Activated T-cell treated with anti-CD3 and anti-CD28 coated beads, Interleukin-2, amount 50 U/mL, for 72 hours (primary cell): ENCODE measurements at places on chromosomes 11 and 22. TPM values are rescaled to one million over a fixed set of nuclear protein-coding genes. Genes with fewer than 3 reads are reported as not detected.

DNA sequence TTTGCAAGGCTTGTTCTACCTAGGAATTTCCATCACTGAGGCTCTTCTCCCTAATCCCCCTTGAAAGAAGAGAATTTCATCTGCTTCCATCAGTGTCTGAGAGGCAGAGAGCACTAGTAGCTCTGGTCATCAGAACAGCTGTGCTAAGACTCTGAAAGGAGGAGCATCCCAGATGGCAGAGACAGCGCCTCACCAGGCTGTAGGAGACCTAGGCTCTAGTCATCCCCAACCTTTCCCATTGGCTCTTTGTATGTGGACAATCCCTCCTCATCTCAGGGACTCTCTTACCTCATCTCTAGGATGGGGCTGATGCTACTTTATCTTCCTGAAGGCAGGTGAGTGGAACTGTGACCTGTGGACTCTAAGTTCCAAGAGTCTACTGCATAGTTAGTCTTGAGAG is 8.8 kb upstream of the OR9I1 start:
- no peaks in the 10 kb centered on the region for H3K4me1 ChIP-seq
- H3K27ac ChIP-seq: no peak overlapping the region
- DNase-seq: no peak
- H3K27me3 ChIP-seq: peaks cover 8% of the 10 kb centered on the region
- H3K36me3 ChIP-seq: no peaks in the 10 kb centered on the region
- no peak overlapping the region for H3K4me3 ChIP-seq

GRCh38 chr11:8022876-8023275 is 35.7 kb downstream of the EIF3F start:
- no peak overlapping the region for H3K27ac ChIP-seq
- no peak overlapping the region for H3K4me3 ChIP-seq
- H3K4me1 ChIP-seq: peaks cover 15% of the 10 kb centered on the region
- H3K36me3 ChIP-seq: no peaks in the 10 kb centered on the region
- peaks cover 31% of the 10 kb centered on the region for H3K27me3 ChIP-seq

MAP6 gene
- total RNA-seq: 0.14 TPM

TXNRD2 gene
- 21.3 TPM for total RNA-seq
